Hepatic stellate cell (primary cell): ENCODE measurements at places on chromosomes 1 and 21.

DNA sequence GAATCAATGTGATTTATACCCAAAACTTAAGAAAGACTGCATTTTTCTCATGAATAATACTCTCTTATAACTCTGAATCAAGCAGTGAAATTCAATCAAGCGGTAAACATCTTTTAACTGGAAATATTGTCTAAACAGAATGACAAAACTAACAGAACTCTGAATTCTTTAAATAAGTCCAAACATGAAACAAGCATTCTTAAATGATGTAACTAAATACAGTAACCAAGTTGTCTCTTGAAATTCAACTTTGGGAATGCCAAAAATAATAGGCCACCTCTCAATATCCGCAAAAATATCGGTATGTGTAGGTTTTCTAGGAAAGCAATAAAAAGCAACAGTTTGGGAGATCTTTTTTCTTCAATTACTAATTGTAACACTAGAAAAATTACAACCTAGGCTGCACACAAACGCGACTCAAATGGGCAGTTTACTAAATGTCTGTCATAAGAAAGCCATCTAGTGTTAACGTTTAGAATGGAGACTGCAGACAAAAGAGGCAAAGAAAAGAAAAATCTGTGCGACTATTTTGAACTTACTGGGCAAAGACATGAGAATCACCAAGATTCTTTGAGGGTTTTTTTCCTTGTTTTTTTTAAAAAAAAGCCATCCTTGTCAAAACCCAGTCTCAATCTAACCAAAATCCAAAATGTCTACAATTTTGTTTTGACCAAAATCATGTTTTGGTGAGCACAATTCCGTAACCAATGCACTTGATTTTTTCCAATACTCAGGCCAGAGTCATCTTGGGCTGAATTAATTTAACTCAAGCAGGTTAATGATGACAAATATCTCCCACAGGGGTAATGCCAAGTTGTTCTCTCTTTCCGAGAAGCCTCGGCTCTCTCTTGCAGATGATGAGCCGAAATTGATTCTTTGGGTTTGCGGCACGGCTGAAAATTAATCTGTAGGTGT lies 1.3 kb downstream of the SIPA1L2 start:
- DNase-seq, result no peak

DNA sequence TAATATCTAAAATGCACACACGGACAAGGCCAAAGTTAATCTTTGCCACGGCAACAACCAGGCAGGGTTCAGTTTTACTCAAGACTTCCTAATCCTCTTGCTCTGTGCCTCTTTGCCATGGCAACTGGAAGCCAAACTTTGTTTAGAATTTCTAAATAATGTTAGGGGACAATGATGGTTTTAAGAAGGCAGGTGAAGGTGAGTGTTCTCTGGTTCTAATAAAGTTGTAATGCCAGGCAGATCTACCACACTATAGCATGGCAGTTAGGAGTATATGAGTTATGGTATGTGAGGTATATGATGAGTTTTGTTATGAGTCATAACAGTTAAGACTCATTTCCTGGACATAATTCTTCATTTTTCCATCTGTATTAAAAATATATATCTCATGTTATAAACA lies 2.7 kb downstream of the PTPRC start:
- no peak for DNase-seq

GRCh38 chr1:162406811-162407210 lies 5.1 kb downstream of the SH2D1B start:
- no peak for DNase-seq

- no peak for DNase-seq
These were observed 40.5 kb upstream of the SLC19A2 start for GRCh38 chr1:169526120-169526832.

DNA sequence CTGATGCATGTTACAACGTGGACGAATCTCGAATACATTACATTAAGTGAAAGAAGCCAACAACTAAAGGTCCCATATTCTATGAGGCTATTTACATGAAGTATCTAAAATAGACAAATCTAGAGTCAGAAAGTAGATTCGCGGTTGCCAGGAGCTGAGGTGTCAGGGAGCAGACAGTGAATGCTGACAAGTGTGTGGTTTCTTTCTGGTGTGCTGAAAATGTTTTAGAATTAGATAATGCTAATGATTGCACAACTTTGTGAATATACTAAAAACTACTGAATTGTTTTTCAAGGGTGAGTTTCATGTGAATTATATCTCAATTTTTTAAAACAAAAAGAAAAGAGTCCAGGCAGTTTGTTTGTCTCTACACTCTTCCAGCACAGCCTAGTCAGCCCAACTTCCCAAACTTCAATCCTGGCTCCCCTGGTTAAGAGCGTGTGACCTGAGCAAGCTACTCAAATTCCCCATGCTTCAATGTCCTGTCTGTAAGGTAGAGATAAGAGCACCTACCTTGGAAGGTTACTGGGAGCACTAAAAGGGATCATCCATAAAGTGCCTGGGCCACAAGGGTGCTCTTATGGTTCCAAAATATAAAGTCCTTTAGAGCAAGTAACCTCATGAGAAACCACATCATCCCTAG lies 20.9 kb downstream of the HLCS start:
- no peak for DNase-seq

- no peak for DNase-seq
These were observed 207.3 kb downstream of the DSCAM start for GRCh38 chr21:40639616-40640194.
